ENCODE measurements at places on chromosomes 7 and 10.

GRCh38 chr7:137628216-137628615, 218.6 kb downstream of the DGKI start:
- DNase-seq, result no peak

DNA sequence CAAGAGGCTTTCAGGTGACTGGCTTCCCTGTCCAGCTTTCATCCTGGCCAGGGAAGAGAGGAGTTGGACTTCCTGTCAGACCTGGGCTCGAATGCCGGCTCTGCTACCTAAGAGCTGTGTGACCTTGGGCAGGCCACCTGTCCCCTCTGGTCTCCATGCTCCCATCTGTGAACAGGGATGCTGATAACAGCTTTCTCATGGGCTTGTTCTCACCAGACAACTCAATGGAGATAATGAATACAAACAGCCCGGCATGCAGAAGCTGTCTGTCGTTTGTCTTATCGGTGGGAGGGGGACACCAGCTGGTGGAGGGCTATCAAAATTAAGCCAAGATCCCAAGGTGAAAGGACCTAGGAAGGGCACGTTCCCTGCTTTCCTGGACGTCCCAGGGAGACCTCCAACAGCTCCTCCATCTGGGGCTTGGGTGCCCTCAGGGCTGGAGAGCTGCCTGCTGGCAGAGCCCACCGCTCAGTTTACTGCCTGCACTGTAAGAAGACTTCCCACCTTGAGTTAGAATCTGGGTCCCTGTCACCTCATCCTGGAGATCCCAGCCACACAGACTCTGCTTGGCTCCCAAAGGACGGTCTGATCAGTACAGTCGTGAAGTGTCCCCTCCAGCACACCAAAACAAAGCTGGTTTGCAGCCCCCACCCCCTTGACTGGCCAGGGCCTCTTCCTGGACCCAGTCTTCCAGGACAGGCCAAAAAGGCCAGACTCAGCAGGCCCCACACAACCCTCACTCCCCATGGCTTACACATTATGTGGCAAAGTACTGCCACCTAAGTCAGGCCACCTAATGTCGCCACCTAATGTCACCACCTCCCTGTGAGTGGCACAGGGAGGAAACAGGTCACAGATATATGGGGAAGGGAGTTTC, 40.9 kb downstream of the PPIF start:
- no peak for DNase-seq

DNA sequence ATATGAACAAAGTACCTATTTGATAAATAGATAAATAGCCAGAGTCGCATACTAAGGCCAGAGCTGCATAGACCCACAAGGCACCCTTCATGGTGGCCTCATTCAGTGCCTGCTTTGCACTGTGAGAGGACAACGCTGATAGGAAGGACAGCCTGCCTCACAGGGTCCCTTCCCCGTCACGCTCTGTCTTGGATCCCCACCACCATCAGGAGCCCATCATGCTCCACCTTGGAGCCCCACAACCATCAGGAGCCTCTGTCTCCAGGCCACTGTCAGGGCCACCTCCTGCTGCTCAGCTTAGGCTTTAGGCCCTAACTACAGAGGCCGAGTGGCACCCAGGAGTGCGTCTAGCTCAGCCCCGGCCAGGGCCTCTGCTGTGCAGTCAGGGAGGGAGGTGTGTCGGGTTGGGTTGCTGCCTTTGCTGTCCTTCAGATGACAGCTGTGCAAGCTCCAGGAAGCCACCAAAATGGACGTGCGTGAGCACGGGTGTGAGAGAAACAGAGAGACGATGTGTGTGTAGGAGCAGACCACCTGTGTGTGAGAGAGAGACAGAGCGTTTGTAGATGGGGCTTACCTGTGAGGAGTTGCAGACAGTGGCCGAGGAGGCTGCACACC, 516.9 kb downstream of the GLRX3 start:
- DNase-seq, result no peak

- DNase-seq, result no peak
Measured at GRCh38 chr7:77349141-77349540, 67.0 kb downstream of the GSAP start.

- DNase-seq, result no peak
Measured at GRCh38 chr7:131869169-131869844, 312.9 kb upstream of the PODXL start.

GRCh38 chr7:143497008-143497795, 19.5 kb downstream of the TAS2R41 start:
- no peak for DNase-seq

- DNase-seq, result no peak
Measured at GRCh38 chr7:135620980-135621850, 41.1 kb upstream of the STMP1 start.

- no peak for DNase-seq
Measured at GRCh38 chr7:44541876-44542610, 913 bp upstream of the NPC1L1 start.

DNA sequence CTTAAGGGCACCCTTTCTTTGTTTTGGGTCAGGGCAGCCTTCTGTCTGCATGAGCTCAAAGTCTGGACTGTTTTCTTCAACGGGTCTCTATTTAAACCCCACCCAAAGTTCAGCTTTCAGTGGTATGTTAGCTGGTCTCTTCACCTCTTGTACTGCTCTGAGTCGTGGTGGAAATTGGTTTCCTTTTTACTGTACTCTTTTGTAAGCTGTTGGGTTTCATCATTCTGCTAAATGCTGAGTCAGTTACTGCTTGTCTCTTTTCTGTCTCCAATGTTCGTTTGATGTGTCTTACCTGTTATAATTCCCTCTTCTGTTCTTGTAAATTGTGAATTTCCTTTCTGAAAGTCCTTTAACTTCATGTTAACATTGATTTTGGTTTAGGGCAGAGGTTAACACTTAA, 64.1 kb upstream of the MALRD1 start:
- DNase-seq, result no peak

DNA sequence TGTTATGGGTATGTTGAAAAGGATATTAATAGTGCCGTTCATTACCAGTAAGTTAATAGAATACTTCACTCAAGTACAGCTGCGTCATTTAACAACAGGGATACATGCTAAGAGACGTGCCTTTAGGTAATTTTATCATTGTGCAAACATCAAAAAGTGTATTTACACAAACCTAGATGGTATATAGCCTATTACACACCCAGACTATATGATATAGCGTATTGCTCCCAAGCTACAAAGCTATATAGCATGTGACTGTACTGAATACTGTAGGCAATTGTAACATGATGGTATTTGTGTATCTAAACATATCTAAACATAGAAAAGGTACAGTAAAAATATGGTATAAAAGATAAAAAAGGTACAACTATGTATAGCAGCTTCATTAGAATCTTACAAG, 11.1 kb upstream of the PRKG1 start:
- no peak for DNase-seq

DNA sequence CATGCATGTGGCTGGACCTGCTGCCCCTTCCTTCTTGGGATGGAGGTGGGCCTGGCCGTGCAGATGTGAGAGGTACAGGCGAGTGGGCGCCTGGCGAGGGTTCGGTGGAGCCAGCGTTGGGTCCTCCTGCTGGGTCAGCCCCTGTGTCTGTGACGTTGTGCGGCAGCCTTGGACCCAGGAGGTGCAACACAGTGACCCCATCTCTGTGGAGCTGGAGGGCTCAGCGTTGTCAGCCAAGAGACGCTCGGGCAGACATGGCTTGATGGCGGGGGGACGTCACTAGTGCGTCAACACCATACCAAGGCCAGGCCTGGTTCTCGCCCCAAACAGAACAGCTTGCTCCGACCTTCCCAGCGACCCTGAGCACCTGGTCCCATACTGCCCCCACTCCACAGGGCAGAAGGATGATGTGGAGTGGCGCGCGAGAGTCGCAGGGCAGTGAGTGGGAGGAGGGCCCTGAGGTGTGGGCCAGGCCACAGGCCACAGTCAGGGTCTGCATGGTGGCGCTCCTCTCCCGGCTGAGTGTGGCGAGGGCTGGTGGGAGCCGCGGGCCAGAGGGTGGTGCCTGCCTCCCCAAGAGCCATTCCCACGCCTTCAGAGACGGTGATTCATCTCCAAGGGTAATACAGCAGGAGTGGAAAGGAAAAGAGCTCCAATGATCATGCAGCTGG, 184.4 kb downstream of the DNAJB6 start:
- no peak for DNase-seq

GRCh38 chr7:95687759-95688343, 84.5 kb upstream of the DYNC1I1 start:
- no peak for DNase-seq

GRCh38 chr10:13991353-13991752, 339.4 kb downstream of the FRMD4A start:
- no peak for DNase-seq

DNA sequence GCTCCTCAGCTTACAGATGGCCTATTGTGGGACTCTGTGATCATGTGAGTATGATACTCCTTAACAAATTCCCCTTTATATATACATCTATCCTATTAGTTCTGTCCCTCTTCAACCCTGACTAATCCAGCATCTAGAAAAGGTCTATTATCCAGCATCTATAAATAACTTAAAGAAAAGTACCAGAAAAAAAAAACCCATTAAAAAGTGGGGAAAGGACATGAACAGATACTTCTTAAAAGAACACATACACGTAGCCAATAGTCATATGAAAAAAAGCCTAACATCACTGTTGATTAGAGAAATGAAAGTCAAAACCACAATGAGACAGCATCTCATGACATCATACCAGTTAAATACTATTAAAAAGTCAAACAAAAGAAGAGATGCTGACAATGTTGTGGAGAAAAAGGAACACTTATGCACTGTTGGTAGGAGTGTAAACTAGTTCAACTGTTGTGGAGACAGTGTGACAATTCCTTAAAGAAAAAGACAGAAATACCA, 549.5 kb upstream of the GRM3 start:
- no peak for DNase-seq

GRCh38 chr7:41777894-41778596, 75.2 kb upstream of the INHBA start:
- no peak for DNase-seq

DNA sequence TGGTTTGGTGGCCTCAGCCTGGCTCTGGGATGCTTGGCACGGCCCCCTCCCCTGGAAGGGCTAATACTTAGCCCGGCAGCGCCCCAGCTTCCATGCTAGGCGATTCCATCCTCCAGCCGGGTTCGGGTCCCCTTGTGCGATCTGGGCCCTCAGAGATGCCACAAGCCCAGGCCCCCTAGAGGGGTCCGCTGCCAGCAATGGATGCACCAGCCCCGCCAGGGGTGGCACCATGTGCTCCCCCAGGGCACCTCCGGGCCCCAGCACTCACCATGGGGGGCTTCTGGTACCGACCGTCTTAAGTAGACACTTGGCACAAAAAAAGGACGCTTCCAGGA, 125.7 kb upstream of the KCTD7 start:
- no peak for DNase-seq

GRCh38 chr7:158885624-158886023, 29.3 kb downstream of the DYNC2I1 start:
- DNase-seq, result no peak

DNA sequence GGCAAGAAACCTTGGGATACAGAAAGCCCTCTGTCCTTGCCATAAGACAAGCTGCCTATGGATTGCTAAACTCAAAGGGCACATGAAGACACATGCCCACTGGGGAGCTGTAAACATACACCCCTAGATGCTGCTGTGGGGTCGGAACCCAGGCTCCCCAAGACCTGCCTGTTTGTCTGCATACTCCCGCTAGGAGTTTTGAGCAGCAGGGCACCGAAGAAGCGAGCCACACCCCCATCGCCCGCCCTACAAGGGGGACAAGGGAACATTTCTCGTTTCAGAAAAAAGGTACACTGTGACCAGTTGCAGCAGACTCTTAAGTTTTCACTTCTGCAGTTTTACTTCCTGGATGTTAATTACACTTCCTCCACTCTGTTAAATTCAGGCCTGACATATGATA, 680.2 kb upstream of the GHITM start:
- no peak for DNase-seq

- DNase-seq, result no peak
Measured at GRCh38 chr7:75534727-75535307, 42.7 kb downstream of the SPDYE5 start.

DNA sequence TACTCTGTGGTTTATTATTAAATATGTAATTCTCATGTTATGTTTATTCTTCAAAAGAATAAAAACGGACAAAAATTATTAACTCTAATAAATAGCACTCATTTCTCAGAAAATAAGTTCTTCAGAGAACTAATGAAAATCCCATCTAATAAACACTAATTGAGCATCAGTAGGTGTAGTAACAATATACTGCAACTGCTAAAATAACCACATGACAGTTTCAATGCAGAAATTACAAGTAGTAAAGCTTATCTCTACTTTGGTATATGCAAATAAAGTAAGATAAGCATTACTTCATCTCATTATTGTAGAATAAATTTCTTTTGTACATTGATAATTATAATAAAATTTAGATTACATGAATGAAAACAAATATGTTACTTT, 56.4 kb upstream of the DKK1 start:
- DNase-seq, result no peak

GRCh38 chr10:86071758-86072157, 294.8 kb downstream of the GRID1 start:
- DNase-seq, result no peak

GRCh38 chr10:98101366-98101765, 33.1 kb upstream of the R3HCC1L start:
- no peak for DNase-seq

- no peak for DNase-seq
Measured at GRCh38 chr7:1234881-1235500, 2.3 kb downstream of the UNCX start.

- no peak for DNase-seq
Measured at GRCh38 chr7:93882468-93882867, 8.1 kb downstream of the TFPI2 start.

GRCh38 chr7:111953611-111954010, 252.6 kb downstream of the DOCK4 start:
- DNase-seq, result no peak

GRCh38 chr7:124801330-124801895, 35.8 kb upstream of the GPR37 start:
- DNase-seq, result no peak

DNA sequence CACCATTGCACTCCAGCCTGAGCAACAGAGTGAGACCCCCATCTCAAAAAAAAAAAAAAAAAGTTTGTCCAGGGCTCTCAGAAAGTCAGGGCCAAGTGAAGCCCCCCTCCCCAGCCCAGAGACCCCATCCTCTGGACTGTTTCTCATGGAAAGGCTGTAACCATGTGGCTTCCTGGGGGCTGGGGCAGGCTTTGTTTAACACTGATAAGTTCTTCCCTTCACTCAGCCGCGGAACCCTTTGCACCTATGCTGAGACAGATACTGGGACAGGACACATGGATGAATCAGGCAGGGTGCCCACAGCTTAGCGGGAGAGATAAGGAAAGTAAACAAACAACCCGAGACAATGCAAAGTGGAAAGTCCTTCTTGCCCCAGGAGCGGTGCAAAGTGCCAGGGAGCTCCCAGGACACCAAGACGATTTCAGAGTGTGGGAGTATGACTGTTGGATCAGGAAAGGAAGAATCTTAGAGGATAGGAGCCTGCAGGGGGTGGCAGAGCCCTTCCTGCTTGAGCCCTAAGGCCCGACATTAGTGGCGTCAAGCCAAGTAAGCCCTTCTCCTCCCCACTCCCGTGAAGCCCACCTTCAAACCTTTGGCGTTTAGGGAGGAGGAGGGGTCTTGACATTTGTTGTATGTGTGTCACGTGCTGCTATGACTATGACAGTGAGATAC, 11.6 kb downstream of the MLXIPL start:
- no peak for DNase-seq

GRCh38 chr7:87414794-87415188, 60.7 kb downstream of the ABCB4 start:
- DNase-seq, result no peak
